CD4-positive, alpha-beta T cell treated with Interleukin-21 for 1 hour (primary cell): ENCODE measurements at places on chromosomes 3 and 15.

GRCh38 chr15:94239474-94239873 lies 8.1 kb downstream of the MCTP2 start:
- DNase-seq: no peak

DNA sequence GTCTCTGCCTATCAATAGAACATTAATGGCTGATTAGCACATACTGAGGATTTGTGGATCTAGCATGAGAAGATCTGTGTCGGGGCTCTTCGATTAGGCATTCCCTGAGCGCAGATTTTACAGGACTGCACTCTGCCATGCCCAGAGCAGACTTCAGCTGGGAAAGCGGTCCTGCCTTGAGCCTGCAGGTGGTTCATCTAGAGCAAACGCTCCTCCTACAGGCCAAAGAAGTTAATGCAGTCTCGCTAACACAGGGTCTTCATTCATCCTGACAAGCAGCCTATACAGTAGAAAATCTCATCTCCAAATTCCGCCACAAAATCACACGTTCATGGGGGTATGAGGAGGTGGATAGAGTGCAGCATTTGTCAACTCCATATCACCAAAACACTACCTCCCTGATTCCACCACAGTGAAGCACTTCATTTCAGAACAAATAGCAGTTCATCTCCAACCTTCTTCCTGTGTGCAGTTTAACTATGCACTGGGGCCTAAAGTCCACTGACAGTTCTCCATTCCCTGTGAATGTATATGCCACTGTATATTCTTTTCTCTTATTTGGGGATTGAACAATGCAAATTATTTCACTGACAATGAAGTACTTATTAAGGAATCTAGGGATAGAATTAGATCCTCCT lies 405.8 kb downstream of the IGSF11 start:
- DNase-seq: no peak

DNA sequence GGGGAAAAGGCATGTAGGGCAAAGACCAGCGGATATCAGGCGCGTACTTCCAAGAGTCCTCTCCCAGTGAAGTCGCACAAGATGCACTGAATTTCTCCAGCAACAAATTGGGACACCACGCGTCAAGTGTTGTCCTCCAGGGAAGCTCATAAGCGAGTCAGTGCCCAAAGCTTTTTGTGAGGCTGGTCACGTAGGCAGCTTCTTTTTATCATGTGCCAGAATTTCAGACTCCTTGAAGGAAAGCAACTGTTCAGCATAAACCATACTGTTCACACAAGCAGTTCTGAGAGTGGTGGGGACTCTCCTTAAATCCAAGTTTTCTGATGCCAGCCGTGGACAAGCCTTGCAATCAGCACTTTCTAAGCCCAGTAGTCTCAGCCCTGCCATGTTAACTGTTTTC lies 10.1 kb upstream of the FSTL1 start:
- no peak for DNase-seq

GRCh38 chr3:12840591-12841148 lies 695 bp downstream of the RPL32 start:
- no peak for DNase-seq

DNA sequence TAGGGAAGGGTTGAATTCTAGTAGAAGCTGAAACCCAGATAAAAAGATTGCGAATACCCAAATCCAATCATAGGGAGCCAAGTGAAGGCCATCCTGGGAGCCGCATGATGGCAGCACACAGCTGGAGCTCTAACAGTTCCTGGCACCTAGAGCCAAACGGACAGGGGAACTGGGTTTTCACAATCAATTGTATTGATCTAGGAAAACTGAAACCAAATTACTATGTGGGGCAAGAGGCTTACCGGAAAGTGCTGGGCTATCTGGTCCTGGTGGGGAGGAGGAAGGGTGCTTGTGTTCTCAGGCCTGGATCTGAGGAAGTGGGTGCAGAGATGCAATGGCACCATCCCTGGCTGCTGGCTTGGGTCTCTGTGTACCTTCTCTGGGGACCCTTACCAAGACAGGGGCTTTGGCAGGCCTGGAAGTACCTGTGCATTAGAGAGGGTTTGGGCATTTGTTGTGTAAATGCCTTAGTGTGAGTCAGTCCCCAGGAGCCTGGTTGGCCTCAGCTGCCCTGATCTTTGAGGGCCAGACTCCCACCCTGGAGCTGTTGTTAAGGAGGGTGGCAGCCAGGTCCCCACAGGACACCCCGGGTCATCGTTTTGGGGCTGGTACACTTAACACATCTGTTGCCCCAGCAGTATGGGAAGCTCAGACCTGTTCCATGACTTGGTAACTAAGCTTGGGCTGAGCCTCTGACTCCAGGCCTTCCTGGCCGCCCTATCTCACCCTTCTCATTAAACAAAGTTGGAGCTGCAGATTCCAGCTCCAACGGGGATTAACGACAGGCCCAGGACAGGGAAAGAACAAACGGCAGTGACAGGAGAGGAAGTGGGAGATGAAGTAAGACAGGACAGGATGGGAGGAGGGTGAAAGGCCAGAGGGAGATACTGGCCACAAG lies 8.9 kb upstream of the FURIN start:
- DNase-seq: no peak

DNA sequence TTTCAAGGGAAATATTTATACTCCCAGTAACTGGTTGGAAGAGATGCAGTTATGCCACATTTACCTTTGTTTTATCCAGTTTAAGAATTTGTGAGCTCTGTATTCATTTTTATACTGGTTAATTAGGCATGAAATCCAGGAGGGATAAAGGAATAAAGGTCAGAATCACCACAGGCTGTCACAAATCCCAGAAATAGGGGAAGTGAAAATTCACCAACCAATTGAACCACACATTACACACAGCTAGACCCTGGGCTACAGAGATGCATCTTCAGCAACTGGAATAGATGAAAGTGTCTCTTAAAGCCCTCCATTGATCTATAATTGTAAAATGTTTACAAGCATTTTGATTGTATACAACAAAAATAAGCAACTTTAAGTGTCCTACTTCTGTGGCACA lies 18.5 kb downstream of the SERPINI1 start:
- DNase-seq: no peak

DNA sequence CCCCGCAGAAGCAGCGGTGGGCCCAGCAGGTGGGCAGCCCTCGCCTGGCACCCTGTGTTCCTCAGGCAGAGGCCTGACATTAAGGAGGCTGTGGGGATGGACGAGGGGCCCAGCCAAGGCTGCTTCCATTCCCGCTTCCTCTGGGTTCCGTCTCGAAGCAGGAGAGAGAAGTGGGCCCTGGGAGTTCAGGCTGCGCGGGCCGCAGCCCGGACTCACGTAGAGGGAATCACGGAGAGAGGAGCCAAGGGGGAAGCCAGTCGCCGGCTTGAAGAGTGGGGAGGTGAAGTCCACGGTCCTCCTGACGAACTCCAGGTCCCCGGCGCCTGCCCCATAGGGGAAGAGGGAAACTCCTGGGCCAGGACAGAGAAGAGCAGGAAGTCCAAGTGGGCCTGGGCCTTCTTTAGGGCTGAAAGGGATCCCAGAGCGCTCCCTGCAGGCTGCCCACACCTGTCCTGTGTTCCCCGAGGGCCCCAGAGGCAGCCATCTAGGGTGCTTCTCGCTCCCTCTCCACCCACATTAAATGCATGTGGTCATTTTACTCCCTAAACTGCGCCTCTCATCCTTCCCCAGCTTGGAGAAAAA lies 37.7 kb downstream of the MUC4 start:
- no peak for DNase-seq

DNA sequence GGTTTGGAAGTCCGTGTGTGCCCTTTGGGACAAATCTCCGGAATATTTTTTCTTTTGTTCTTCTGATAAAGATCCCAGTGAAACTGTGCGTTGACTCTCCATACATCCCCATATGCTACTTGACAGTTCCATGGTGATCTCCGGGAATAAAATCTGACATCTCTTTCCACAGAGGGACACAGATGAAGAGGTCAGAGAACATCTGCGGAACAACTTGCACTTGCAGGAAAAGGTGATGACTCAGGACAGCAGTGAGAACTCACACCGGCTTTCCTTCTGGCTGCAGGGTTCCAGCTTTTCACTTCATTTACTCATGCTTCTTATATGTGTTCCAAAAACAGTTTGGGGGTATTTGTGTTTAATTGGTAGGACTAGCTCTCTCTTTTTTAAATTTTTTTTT lies 157.5 kb upstream of the CHRM5 start:
- DNase-seq: no peak

DNA sequence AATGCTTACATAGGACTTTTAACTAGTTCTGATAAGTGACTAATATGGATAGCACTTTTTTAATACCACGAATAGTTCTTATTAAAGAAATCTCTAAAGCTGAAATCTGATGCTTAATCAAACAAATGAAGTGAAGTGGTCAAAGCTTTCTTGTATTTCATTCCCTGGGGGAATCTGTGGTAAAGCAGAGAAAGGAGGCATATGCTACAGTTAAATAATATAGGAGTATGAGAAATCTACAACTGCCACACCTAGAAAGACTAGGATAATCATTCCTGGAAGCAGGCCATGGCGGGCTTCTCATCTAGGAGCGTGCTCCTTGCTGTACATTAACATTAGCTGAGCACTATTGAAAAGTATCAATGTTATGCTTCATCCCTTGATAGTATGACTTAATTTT lies 835.7 kb downstream of the OTOL1 start:
- DNase-seq: no peak

- no peak for DNase-seq
These were observed 1.9 kb upstream of the TRA2B start for GRCh38 chr3:185939721-185940120.

DNA sequence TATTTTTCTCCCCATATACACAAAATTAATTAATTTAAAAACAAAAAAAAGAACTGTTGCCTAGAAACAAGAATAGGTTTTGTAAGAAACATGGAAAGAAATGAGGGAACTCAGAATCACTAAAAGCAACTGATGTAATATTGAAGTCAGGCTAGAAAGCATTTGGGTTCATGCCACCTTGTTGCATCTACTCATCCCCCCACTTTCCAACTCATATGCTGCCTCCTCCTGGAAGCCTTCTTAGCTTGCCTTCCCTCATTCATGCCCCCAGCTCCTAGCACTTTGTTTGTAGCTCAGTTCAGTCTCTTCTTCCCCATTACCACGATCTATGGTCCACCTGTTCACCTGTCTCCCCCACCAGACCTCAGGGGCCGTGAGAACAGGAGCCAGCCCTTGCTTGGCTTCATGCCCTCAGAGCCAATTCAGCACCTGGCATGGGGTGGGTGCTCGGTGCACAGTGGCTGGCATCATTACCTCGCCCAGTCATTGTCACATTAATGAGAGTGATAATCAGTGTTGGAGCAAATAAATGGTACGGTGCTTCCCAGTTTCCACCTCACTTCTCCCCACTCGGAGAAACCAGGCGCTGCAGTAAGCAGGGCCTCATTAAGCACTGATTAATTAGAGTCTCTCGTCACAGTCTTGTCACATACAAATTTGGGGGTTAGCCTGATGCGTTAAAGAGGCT lies 62.4 kb upstream of the SLC6A1 start:
- no peak for DNase-seq

- no peak for DNase-seq
These were observed 108.6 kb upstream of the SMAD3 start for GRCh38 chr15:66956672-66957430.

DNA sequence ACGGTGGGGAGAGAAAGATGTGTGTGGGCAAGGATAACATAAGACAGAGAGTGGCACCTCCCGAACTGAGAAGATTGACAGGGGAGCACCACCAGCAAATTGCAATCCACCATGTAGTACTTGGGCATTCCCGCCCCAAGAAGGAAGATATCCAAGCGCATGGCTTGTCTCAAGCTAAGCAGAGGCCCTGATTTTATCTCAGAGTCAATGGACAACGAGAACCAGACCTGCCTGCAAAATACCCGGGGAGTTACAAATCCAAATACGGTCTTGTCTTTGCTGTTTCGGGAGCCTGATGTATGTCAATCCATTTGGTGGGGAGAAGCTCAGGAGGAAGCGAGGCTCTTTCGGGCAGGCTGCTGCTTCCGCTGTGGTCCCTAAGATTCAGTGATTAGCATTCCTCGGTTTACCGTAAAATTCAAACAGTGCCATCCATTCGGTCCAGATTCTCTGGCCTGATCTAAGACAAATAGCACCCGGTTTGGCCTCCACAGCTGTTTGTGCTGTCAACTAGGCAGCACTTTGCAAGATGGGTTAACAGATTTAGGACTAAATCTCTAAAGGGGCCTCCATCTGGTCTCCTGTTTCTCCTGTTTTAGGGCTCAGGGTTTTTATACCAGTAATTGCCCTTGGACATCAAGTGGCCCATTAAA lies 97.7 kb upstream of the WNT5A start:
- DNase-seq: no peak

DNA sequence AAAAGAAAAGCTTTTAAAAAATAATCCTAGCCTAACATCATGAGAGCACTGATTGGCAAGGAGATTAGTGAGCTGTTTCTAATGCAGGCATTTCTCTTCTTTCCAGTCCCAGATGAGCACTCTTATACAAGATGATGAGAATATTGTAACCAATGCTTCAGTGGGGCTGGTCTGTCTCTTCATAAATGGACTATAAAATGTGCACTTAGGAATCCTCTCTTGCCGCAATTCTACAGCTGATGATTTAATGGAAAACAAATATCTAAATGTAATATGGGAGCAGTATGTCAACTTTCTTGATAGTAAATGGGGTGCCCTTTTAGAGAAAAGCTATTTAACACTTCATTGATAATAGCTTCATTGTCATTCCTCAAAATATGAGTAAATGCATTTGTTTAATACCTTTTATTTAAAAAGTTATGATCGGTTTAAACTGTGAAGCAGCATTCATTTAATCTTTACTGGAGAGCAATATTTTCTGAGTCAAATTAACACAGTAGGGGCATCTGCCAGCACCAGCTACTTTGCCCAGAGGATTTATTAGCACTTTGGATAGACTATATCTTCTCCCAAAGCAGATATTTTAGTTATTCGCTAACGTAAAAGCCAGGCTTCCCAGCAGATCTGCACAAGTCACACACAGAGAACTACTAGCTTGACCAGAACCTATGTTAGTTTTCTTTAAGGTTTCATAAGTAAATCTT lies 985.9 kb downstream of the DIPK2A start:
- DNase-seq: no peak

DNA sequence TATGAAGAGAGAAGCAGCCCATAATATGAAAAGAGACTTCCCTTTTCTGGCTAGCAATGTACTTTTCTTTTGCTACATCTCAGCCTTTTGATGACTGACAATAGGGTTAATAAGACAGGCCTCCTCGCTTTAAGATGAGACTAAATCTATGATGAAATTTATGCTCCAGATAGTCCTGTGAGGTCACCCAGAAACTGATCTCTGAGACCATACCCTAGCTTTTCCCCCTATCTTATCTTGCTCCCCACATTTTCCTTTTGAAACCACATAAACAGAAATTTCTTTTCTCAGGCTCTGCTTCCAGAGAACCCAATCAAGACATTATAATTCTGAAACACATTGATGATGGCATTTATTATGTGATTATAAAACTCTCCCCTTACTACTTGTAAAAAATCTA lies 168.8 kb upstream of the CADM2 start:
- no peak for DNase-seq

GRCh38 chr15:37220949-37221670 lies 120.8 kb upstream of the MEIS2 start:
- DNase-seq: no peak

- no peak for DNase-seq
These were observed 176.9 kb downstream of the FNDC3B start for GRCh38 chr3:172216267-172216666.

DNA sequence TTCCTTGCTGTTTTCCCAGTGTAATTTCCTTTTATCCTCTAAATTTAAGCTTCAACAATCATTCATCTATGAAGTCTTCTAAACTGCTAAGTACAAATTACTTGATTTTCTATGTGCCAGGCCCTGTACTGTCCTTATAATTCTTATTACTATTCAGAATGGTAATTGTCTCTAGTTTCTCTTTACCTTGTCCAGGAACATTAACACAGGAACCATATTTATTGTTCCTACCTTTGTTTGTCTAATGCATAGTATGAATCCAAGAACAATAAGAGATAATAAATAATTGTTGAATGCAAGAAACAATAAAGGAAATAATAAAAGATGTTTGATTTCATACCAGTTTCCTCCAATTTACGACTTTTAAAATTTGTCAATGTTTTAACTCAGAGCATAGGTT lies 1083.2 kb downstream of the ROBO2 start:
- DNase-seq: no peak
